ENCODE measurements at places on chromosomes 3 and 15.

DNA sequence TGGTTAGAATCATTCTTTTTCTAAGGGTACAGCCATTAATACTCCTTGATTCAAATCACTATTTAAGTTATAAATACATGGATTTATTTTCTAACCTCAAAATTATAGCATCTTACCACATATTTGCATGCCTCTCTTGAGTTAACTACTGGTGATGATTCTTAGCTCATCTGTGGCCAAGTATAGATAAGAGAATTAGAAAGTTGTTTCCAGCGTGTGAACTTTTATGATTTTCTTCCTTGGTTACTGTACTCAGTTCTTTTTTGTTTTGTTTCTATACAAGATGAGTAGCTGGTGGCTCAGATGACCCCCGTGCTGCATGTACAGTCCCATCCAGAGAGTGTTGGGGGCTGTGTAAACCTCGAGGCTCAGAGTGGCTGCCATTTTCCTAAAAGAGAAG is 124.6 kb downstream of the IGF1R start:
- no peak for DNase-seq

- no peak for DNase-seq
These were observed 192.0 kb downstream of the BCHE start for GRCh38 chr3:165645191-165645590.

DNA sequence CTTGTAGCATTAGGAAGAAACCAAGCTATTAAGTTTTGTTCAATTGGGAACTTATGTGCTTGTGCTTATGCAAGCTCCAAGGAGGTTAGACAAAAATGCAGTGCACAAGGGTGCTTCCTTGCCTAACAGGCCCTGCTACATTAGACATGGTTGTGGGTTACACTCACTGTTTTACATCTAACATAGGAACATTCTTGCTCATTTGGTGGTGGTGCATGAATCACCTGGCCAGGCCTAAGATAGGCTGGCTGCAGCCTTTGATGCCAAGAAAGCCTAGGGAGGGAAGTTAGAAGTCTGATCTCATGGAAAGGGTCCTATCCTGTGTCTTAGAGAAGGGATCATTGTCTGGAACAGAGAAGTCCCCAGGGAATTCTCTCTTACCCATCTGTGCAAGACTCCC is 43.5 kb downstream of the CA12 start:
- no peak for DNase-seq

DNA sequence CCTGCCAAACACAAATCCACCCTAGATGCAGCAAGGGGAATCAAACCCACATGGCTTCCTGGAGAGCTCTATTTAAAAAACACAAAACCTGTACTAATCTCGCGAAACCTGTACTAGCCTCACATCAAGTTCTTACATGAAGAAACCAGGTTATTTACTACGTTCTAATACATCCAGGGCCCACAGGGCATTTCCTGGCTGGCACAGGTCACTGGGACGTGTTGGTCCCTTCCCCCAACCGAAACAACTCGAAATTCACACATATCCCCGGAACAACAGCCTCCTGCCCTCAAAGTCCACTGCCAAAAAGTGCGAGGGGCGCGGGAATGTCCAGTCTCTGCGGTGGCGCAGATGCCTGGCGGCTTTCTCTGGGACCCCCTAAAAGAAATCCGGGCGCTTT is 955 bp downstream of the CDCP1 start:
- no peak for DNase-seq

DNA sequence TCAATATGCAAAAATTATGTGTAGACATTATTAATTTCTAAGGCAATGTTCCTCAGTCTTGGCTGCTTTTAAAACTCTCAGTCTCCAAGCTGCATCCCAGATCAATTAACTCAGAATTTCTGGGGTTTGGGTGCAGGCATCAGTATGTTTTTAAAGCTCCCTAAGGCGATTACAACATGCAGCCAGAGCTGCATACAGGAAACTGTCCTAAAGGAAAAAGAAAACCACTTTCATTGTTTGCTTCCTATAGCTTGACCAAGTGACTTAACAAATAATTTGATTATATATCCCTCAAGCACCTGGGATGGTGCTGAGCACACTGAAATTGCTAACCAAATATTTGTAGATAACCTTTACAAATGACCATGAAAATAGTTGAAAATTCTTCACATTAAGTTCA is 194.7 kb downstream of the DTWD1 start:
- no peak for DNase-seq

DNA sequence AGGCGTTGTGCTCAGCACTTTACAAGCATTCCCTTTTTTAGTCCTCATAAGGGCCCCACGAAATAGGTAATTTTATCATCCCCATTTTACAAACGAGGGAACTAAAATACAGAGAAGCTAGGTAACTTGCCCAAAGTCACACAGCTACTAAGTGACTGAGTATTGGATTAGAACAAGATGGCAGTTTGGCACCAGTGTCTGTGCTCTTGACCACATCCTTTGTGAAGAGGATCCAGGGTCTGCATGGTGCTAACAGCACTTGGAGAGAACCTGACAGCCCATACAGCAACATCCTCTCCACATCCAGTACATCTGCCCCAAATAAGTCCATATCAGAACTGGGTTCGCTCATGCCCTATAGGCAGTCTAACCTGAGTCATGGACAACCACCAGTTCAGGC is 21.8 kb upstream of the DAPK2 start:
- no peak for DNase-seq

DNA sequence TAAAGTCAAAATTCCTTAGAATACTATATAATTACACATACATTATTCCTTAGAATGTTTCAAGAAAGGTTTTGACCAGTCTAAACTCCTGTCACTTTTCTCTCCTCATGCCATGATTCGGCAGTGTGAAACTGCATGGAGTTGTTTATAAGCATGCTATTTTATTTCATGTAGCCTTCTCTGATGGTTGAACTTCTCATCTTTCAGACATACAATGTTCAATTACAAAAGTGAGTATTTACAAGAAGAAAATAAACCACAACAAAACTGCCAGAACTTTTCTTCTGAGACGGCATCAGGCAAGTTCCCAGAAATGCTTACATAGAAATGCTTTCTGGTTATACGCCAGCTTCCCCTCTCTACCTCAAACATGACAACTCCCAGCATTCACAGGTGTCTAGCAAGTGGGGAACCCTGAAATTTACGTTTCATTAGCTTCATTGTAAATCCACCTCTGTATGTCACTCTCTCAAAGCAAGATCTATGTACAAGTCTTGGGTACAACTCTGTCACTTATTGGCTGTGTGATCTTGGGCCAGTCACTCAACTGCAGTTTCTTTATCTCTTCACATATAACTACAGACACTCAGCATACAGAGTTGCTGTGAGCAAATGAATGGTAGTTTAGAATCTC is 42.7 kb downstream of the HDGFL3 start:
- no peak for DNase-seq

DNA sequence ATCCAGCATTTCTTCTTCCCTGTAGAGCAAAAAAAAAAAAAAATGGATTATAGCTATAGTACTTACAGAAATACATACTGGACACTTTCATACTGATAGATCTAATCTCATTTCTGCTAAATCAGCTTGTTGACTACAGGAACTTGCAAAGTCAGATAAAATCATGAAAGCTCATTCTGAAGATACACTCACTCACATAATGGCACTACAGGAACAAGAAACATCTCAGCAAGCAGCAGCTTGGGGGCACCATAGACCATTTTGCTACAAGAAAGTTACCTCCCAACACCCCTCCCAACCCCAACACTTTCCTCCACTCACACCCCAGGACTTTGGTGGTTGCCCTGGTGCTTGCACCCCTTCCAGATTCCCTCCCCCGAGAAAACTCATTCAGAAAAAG is 4.6 kb downstream of the MYH15 start:
- DNase-seq = no peak

GRCh38 chr3:125234831-125235230 is 22.3 kb upstream of the SLC12A8 start:
- DNase-seq = no peak

DNA sequence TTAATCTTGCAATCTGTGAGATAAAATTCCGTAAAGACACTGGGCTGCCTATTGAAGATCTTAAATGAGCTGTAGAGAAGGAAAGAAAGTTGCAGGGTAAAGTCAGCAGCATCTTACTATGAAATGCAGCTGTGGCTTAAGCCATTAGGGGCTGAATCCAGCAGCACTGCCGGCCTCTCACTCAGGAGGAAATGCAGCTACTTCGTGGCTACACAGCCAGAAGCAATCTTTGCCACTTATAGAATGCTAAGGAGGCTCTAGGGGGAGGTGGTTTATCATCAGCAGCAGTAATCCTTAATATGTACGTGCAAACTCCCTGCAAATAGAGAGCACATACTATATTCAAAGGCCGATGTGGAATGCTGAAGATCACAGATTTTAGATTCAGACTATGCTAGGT is 19.1 kb upstream of the MCTP2 start:
- no peak for DNase-seq

- DNase-seq = peak; percentile 17
These were observed 20.3 kb downstream of the GMPS start for GRCh38 chr3:155890671-155891190.

- DNase-seq = peak; percentile 7
These were observed 542.4 kb downstream of the SQOR start for GRCh38 chr15:46177219-46177618.

- DNase-seq = no peak
These were observed 206.0 kb downstream of the RBMS3 start for GRCh38 chr3:29486917-29487316.

DNA sequence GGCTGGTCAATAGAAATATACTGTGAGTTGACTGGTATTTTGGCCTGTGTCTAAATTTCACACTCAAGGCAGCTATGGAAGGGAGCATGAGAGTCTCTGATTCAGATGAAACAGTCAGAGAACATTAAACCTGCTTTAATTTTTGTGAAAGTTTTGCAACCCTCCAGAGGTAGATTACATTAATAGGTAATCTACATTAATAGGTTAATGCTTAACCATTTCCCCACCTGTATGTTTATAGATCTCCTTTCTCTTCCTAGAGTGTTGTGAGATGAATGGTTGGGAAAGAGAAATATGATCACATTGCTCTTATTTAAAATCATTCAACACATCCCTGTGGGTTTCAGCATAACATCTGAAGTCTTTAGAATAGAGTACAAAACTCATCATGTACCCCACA is 586.9 kb upstream of the DPPA4 start:
- no peak for DNase-seq

DNA sequence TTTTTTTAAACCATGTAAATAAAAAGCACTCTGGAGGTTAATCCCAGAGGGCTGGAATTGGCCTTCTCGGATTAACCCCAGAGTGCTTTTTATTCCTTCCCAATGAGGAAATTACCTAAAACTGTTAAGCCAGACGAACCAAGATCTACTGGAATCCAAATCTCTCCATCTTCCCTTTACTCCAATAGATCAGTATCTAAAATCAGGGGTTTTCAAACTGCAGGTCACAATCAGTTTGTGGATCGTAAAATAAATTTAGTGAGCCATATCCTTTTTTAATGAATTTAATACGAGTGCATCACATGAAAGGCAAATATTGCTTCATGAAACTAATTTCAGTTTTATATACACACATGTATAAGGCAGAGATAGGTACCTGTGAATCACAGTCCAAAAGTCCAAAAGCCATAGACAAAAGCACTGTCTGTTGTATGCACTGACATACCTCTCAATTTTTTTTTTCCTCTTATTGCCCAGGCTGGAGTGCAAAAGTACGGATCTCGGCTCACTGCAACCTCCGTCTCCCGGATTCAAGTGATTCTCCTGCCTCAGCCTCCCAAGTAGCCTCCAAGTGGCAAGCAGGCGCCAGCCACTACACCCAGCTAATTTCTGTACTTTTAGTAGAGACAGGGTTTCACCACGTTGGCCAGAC is 61.3 kb downstream of the TBL1XR1 start:
- DNase-seq = no peak

DNA sequence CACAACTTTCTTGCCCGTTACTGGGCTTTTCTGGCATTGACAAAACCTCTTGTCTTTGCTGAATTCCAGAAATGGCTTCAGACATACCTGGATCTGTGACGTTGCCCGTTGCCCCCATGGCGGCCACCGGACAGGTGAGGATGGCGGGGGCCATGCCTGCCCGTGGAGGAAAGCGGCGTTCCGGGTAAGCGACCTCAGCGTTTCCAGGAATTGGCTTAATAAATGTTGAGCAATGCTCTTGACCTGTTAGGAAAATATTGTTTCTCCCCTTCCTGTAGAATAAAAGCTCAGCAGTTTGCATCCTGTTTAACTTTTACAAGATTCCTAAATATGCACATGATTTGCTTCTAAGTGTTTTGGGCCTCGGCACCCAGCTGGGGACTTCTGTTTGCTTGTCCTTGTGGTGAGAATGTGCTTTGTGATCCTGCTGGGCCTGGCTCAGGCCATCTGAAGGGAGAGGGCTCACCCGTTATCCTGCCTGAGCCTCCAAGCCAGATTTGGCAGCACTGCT is 46.7 kb downstream of the ARNT2 start:
- peak; percentile 53 for DNase-seq

- no peak for DNase-seq
These were observed 2.5 kb upstream of the KIF7 start for GRCh38 chr15:89657686-89658200.

DNA sequence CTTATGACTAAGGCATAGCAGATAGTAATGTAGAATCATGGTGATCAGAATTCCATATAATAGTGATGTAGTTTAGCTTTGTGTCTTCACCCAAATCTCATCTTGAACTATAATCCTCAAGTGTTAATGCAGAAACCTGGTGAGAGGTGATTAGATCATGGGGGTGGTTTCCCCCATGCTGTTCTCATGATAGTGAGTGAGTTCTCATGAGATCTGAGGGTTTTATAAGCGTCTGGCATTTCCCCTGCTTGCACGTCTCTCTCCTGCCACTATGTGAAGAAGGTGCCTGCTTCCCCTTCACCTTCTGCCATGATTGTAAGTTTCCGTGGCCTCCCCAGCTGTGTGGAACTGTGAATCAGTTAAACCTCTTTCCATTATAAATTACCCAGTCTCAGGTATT is 138.7 kb upstream of the CBLB start:
- no peak for DNase-seq

DNA sequence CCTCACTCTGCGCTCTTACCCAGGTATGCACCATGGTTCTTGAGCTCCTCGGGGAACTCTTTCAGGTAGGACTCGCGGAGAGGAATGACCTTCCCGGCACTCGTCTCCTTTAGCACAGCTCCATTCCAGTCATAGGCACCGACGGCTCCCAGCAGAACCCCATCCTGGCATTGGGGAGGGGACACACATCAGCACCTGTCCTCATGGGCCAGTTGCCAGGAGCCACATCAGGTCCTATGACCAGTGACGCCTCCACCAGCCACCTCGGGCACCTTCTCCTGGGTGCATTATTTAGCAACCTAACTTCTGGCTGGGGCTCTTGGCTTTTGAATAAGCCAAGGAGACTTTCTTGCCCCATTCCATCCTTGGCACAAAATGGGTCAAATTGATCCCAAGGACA is 61.9 kb downstream of the FEM1B start:
- no peak for DNase-seq

Measured in iPS-NIHi11 (cell line).